ENCODE measurements at places on chromosomes 16 and 17.

DNA sequence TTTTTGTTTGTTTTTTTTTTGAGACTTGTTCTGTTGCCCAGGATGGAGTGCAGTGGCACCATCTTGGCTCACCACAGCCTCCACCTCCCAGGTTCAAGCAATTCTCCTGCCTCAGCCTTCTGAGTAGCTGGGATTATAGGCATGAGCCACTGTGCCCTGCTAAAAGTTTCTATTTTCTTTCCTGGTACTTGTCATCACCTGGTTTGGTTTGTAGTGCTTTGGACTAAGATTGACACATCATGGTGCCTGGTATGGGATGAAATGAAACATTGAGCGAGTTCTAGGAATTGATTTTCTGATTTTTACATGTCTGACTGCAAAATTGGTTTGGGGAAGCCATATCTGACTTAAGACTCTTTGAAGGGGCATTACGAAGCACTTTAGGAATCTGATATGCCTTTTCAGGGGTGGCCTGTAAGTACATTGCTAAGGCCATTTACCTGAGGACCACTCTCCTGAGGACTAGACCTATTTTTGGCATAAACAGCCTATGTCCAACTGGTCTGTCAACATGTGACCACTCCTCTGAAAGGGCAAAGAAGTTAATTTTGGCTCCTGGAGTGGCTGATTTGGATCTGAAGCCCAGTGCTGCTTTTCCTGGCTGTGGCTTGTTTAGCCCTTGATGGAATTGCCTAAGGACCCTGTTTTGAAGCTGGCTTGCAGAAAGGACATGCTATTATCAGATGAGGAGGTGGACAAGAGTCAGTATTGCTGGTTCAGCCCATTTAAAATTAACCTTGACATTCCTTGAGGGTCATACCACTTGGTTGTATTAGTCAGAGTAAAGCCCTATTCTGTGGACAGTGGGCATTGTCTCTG is 18.4 kb upstream of the TBKBP1 start:
- no peak for DNase-seq

DNA sequence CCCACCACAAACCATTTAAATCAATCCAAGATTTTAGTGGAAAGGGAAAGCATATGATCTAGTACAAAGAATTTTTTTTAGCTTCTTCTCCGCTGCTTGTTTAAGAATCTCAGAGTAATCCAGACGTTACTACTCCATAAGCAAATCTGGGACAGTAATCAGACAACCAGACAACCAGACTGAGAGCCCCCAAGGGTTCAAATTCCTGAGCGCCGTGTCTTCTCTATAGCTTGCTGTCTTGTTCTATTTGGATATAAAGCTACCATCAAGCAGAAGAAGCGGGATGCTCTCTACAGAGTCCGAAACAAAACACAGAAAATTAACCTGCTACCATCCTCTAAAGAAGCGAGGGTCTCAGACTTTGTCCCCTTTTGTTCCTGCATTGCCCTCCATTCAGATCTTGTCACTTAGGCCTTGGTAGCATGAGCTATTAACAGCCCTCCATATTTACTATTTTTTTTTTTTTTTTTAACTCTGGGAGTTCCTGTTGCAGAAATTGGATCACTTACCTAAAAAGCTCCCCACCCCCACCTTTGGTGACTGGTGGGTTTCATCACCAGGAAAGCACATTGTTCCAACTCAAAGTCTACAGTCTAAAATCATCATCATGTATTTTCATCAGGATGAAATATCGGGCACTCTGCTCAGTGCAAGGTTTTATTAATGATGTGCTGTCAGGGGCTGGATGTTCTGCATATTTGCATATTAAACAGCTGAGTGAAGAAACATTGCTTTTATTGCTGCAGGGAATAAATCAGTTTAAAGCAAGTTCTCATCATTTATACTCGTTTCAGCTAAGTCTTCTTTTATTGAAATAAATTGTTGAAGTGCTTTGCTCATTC is 576.7 kb downstream of the WWOX start:
- no peak for DNase-seq

DNA sequence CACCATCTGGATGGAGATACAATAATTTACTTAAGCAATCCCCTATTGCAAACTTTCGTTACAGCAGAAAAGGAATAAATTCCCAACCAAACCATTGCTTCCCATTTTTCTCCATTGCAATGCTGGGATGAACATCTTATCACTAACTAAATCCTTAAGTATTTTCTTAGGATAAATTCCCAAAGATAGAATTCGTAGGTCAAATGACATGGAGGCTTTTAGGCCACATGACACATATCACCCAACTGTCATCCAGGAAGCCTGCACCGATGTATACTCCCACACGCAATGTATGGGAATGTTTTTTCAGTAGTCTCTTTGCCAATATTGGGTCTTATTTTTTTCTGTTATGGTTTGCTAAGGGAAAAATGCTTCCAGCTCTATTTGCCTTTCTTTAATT is 1.6 kb upstream of the TLCD2 start:
- DNase-seq: no peak

- DNase-seq: no peak
These were observed 76.7 kb downstream of the RNF213 start for GRCh38 chr17:80337195-80337895.

- DNase-seq: no peak
These were observed 287.7 kb downstream of the FOXL1 start for GRCh38 chr16:86865851-86866662.

DNA sequence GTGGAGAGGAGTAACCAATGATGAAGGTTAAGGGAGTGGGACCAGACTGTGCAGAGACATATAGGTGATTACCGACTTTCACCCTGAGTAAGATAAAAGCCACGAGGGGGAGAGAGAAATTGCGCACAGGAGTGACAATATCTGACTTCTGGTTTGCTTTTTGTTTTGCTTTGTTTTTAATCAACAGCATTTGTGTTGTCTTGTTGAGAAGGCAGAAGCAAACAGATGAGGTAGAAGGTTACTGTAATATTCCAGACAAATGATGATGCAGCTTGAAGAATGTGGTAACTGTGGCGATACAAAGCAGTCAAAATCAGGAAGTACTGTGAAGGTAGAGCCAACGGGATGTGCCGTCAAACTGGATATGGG is 7.5 kb downstream of the PELP1 start:
- DNase-seq: no peak

- DNase-seq: no peak
These were observed 25.0 kb downstream of the MAP3K3 start for GRCh38 chr17:63647065-63647725.

DNA sequence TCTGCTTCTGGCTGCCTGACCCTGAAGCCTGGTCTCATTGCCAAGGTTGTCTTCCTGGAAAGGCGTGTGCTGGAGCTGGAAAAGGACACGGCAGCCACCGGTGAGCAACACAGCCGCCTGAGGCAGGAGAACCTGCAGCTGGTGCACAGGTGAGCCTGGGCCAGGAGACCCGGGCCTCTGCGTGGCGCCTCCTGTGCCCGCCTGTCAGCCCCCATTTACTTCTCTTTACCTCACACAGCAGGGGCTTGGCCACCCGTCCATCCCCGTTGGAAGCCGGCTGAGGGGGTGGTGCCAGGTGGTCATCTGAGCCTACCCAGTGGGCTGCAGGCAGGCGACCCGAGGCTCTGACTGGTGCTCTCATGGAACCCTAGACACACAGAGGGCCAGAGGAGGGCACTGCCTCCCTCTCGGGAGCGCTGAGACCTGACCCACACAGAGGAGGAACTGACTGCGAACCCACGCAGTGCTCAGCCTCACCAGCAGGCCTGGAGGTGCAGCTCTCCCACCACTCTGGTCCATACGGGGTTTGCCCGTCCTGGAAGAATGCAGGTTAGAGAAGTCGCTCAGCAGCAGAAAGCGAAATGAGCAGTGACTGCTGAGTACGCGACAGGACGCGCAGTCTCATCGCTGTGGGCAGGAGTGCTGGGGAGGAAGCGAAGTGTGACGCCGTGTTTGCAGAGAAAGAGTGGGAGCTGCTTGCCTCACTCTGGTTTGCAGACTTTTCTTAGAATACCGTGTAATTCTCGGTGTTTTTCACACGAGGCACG is 21.9 kb upstream of the CAPN15 start:
- DNase-seq: no peak

GRCh38 chr17:42286411-42287221 is 1.7 kb upstream of the STAT5A start:
- no peak for DNase-seq

GRCh38 chr16:81809567-81809966 is 30.5 kb downstream of the PLCG2 start:
- no peak for DNase-seq

GRCh38 chr17:77836557-77837041 is 121.9 kb upstream of the TNRC6C start:
- DNase-seq: peak; percentile 31

DNA sequence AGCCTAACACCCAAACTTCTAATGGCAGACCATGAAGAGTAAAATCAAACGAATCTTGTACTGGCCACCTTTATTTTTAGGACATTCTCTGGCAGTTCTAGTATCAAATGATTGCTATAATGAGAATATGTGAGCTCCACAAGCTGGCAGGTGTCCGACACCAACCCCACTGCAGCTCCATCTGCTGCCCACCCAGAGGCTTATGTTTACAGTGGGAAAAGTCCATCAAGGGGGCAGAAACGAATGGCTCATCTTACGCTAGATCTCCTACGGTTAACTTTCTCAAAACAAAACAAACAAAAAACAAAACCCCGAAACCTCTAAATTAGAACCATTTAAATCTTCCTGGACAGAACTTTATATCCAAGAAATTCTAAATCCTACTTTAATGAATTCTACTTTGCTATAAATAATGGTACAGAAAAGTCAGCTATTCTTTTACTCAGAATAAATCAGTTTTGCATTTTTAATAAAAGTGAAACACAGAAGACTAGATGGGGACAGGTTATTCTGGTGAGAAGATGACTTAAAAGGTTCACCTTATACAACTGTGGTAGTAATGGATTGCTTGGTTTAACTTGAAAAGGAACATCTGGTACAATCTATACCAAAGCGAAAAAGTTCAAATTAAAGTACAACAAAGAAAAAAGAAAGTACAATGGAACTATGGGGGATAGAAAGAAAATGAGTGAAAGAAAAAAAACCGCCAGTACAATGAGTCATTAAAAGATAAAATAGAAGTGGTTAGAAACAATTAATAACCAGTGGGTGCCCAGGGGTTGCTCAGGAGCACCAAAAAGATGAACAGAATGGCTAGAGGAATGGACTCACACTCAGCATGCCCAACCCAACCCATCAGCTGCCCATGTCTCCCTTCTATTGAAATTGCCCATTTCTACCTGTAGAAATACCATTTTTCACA is 40.2 kb downstream of the GRB2 start:
- no peak for DNase-seq

DNA sequence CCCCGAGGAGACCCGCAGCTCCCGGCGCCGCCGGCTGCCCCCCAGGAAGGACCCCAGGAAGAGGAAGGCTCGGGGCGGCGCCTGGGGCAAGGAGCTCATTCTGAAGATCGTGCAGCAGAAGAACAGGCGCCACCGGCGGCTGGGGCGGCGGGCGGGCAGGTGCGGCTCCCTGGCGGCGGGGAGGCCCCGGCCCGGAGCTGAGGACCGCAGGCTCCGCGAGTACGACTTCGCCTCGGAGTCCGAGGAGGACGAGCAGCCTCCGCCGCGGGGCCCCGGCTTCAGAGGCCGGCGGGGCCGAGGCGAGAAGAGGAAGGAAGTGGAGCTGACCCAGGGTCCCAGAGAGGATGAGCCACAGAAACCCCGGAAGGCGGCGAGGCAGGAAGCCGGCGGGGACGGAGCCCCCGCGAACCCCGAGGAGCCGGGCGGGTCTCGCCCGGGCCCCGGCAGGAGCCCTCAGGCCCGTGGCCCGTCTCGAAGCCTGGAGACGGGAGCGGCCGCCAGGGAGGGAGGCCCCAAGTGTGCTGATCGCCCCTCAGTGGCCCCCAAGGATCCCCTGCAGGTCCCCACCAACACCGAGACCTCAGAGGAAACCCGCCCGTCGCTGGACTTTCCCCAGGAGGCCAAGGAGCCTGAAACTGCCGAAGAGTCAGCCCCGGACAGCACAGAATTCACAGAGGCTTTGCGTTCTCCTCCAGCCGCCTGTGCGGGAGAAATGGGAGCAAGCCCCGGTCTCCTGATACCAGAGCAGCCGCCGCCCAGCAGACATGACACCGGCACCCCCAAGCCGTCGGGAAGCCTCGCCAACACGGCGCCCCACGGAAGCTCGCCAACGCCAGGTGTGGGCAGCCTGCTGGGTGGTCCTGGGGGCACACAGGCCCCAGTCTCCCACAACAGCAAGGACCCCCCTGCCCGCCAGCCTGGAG is 22.3 kb upstream of the ZFPM1 start:
- peak; percentile 64 for DNase-seq

GRCh38 chr17:61519754-61520440 is 67.7 kb downstream of the TBX4 start:
- DNase-seq: no peak

DNA sequence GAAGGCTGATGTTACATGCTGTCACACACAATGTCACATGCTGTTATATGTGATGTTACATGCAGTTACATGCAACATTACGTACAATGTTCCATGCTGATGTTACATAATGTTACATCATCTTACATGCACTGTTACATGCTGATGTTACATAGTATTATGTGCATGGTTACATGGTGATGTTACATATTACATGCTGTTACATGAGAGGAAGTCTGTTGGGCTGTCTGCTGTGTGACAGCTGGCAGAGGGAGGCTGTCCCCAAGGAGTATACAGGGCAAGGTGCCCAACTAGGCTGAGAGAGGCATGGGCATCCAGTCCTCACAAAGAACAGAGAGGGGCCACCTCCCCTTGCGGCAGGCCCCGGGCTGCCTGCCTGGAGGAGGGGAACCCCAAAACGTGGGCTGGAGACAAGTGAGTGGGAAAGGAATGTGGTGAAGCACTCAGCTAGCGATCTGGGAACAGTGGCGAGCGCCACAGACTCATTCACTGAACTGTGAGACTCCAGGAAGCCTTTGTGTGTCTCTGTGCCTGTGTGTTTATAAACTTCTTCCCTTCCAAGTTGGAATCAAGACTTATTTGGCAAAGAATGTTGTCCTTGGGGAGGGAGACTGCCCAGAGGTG is 30.6 kb downstream of the TMEM92 start:
- no peak for DNase-seq

DNA sequence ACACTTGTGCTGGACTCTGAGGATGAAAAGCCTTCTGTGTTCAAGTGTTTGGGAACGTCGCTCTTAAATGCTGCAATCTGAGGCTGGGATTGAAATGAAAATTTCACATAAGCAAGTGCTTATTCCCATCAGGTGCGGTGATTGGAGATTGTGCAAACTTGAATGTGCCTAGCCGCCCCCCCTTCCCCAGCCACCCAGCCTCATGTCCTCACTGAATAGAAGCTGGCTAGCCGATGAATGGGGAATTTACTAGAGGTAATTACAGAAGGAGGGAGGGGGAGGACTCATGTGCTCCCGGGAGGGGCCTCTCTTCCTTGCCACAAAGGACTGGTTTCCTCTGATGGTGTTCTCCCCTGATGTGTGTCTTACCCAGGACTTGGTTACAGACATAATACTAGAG is 544.8 kb upstream of the EEF2KMT start:
- DNase-seq: no peak

DNA sequence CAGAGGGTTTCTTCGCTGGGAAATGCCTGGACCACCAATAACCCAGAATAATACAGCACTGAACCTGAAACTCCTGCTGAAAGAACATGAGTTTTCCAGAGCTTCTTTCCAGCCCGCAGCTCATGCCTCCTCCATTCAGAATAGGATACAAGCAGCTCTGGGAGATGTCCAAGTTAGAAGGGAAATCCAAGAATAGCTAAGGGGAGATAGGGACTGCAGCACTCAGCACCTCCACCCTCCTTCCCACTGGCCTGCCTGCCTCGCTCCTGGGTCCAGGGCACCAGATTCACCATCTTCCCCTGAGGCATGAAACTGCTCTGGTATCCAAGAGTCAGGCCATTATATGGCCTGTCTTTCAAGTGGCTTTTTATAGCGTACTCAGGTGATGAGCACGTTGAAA is 4.1 kb downstream of the KRT31 start:
- no peak for DNase-seq

GRCh38 chr16:70774261-70774660 is 26.7 kb downstream of the VAC14 start:
- DNase-seq: no peak
